HAP-1 (cell line): ENCODE measurements at places on chromosomes 5 and 9.

DNA sequence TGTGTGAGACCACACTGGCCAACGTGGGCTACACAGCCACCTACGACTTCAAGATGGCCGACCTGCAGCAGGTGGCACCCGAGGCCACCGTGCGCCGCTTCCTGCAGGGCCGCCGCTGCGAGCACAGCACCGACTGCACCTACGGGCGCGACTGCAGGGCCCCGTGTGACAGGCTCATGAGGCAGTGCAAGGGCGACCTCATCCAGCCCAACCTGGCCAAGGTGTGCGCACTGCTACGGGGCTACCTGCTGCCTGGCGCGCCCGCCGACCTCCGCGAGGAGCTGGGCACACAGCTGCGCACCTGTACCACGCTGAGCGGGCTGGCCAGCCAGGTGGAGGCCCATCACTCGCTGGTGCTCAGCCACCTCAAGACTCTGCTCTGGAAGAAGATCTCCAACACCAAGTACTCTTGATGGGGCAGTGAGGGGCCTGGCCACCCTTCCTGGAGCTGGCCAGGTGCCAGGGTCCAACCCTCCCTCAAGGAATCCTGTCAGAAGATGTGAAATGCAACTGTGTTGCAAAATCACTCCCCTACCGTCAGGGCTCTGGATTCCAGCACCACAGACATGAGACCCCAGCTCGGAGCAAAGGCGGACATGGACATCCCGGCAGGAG lies 11.1 kb downstream of the DIPK1B start:
- DNase-seq = peak; percentile 64

- peak; percentile 60 for DNase-seq
Measured at GRCh38 chr9:129885018-129885669, 49.9 kb downstream of the USP20 start.

- peak; percentile 14 for DNase-seq
Measured at GRCh38 chr5:153831973-153832372, 206.7 kb downstream of the FAM114A2 start.

- DNase-seq = no peak
Measured at GRCh38 chr9:99135456-99135855, 30.5 kb downstream of the TGFBR1 start.

GRCh38 chr9:134053941-134054761 lies 13.7 kb downstream of the BRD3 start:
- no peak for DNase-seq

GRCh38 chr9:120654272-120654671 lies 60.0 kb downstream of the MEGF9 start:
- DNase-seq = no peak

- peak; percentile 69 for DNase-seq
Measured at GRCh38 chr9:21434202-21435014, 5.8 kb upstream of the IFNA1 start.

DNA sequence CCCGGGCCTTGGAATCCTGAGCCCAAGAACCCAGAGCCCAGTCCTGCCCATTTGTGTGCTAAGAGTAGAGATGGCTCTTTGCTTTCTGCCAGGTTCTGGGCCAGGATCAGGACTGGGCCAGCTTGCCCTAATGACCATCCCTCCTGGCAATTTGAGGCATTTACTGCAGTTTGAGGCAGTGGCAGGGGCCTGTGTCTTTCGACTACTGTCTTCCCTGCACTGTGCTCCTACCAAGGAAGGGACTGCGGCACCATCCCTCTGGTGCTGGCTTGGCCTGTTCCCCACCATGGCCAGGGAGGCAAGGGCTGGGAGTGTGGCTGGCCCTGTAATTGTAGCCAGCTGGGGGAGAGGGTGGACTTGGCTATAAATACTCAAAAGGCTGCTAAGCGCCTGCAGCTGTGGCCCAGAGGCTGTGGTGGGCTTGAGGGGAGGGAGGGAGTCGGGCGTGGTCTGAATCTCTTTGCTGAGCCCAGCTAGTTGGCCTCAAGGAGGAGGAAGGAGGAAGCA lies 4.6 kb downstream of the ENHO start:
- DNase-seq = no peak

DNA sequence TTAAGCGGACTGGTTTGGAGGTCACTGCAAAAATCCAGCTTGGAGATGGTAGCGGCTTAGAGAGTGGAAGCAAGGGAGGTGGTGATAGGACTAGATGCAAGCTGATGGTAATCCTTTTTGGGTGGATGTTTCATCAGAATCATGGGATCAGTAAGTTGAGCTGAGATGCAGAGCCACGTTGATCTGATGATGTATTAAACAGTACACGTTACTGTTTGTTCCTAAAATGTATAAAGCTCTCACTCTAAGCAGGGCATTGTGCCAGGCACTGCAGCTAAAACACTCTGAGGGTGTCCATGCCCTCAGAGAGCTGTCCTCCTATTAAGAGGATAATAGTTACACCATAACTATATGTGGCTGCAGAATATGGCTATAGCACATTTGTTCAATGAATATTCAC lies 93.1 kb downstream of the JAKMIP2 start:
- no peak for DNase-seq

GRCh38 chr9:6052293-6052919 lies 37.0 kb upstream of the RANBP6 start:
- no peak for DNase-seq

- no peak for DNase-seq
Measured at GRCh38 chr9:78692871-78693270, 395.9 kb downstream of the PSAT1 start.
